Activated CD4-positive, CD25-positive, alpha-beta regulatory T cell (primary cell): ENCODE measurements at places on chromosomes 3 and 15.

DNA sequence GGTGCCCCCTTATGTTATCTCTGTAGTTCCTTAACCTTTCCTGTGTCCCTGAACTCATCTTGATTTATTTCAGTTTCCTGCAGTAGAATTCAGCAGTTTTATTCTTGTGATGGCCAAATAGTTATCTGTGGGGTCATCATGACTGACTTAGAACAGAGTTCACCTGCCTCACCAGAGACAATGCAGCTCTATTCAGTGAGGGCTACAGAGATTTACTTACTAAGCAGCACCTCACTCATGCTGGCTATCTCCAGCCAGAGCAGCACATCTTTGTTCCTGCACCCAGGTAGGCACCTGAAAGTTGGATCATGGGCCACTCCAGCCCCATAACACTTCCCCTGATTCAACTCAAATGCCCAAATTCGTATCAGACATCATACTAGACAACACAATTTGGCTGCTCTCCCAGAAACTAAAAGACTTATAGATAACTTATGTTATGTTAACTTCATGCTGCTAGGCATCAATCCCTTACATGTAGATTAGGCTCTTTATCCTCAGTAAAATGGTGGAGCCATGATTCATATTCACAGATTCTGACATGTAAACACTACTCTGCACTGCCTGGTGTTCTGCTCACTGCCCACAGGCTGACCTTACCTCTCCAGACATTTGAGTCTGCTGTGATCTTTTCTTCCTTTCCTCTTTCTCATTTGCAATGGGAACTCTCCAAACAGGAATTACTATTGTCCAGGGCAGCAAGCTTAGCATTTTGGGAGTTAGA is 9.3 kb upstream of the GOLGB1 start:
- DNase-seq = no peak

GRCh38 chr15:76309601-76310330 is 1.5 kb downstream of the ETFA start:
- DNase-seq = no peak

DNA sequence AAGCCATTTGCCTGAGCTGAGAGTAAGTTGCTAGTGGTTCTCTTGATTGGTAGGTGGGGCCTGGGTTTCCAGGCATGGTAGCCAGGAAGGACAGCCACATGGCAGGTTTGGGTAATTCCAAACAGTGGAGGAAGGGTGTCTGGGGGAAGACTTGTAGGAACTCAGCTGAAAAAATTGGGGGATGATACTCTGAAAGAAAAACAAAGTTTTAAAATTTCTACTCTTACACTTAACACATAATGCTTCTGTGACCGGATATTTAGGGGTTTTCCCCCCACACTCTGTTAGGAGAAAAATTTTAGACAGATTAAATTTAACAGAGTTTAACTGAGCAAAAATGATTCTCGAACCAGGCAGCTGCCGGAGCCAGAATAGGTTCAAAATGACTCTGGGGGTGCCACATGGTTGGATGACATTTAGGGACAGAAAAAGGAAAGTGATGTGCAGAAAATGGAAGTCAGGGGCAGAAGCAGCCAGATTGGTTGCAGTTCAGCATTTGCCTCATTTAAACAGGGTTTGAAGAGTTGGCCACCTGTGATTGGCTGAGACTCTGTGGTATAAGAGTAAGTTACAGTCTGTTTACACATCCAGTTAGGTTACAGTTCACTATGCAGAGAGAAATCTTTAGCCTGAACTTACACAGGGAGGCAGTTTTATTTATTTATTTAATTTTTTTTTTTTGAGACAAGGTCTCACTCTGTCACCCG is 8.1 kb downstream of the B2M start:
- DNase-seq = no peak

DNA sequence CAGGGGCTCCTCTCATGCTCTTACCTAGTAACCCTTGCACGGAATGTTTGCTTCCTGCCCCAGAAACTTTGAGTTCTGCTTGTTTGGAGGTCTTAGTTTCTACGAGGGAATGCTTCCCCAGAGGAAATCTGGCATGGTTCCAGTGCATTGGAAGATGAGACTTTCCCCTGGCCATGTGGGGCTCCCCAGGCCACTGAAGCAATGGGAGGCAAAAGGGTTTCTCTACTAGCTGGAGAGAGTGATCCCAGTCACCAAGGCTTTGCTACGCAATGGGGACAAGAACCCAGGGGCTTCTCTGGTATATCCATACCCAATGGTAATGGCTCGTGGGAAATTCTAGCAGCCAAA is 44.2 kb upstream of the RPL32 start:
- DNase-seq = no peak

- no peak for DNase-seq
Measured at GRCh38 chr15:45543051-45543450, 20.5 kb upstream of the SLC30A4 start.

DNA sequence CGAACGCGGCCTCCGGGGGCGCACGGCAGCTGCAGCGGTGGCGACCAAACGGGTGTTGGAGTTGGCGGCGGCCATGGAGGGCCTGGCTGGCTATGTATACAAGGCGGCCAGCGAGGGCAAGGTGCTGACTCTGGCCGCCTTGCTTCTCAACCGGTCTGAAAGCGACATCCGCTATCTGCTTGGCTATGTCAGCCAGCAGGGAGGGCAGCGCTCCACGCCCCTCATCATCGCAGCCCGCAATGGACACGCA is 725 bp downstream of the FEM1B start:
- DNase-seq = no peak

- no peak for DNase-seq
Measured at GRCh38 chr3:109926376-109926775, 589.0 kb upstream of the DPPA4 start.

- no peak for DNase-seq
Measured at GRCh38 chr3:23836536-23837230, 30.9 kb downstream of the UBE2E1 start.

DNA sequence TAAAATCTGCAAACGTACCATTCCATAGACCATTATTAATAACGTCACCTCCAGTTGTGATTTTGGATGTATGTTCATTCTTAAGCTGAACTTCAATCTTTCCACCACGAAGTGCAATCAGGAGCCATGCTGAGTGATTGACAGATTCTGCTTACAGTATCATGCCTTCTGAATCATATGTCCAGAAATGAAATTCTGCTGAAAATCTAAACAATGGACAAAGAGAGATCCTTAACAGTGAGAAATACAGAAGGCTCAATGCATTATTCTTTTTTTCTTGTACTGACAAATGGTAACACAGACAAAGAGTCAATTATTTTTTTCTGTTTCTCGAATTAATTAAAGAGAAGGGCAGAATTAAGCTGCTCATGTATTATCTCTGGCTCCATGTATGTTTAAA is 1114.5 kb downstream of the EPHA3 start:
- no peak for DNase-seq

DNA sequence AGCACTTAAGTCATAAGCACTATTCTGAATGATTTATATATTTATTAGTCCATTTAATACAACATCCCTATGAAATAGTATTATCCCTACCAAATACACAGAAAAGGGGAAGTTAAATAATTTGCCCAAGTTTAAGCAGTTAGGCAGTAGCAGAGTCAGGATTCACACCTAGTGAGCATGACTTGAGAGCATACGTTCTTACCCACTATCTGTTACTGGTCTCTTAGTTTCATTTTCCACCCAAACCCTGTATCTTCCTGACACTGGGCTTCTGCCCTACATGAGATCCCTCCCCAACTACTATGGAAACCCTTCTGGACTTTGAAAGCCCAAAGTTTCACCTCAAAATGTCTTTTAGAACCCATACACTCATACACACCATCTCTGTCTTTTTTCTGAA is 4.4 kb upstream of the ATOSA start:
- no peak for DNase-seq

DNA sequence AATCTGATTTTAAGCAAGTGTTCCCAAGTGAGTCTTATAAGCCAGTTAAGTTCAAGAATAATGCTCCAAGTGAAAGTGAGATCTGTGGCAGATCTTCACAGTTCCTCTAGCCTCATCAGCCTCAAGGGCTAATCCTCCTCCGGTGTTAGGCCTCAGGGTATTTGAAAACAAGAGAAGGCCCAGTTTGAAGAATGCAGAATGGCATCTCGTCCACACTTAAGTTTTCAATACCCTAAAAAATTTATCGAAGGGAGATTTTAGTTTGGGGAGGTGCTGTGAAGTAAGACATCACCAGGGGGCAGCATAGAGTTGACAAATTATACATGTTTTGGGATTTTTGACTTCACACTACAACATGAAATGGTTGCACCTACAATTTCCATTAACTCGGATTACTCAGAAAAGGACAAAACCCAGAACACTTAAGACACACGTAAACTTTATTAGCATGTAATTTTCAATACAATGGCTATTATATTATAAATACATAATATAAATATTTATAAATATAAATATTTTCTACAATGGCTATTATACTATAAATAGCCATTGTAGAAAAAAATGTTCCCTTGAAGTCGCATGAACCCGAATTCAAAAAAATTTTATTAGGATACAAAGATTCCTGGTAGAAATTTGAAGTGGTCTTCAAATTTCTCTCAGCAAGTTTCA is 2.3 kb upstream of the TMEM266 start:
- no peak for DNase-seq

GRCh38 chr3:196694202-196694638 is 17.8 kb downstream of the CEP19 start:
- no peak for DNase-seq

GRCh38 chr3:280681-281080 is 84.1 kb downstream of the CHL1 start:
- DNase-seq = no peak

DNA sequence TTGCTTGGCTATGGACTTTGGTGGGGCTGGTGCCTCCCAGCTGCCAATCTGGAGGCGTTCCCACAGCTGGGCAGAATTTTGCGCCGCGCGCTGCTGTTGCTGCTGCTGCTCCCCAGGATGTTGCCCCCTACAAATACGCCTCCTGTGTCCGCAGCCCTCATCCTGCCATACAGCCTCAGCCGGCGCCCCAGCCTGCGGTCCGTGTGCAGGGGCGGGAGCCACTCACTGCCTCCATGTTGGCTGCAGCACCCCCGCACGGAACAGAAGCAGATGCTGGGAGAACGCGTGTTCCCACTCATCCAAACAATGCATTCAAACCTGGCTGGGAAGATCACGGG is 197.7 kb upstream of the MCTP2 start:
- no peak for DNase-seq

- no peak for DNase-seq
Measured at GRCh38 chr15:31452595-31453557, 126.2 kb downstream of the KLF13 start.

DNA sequence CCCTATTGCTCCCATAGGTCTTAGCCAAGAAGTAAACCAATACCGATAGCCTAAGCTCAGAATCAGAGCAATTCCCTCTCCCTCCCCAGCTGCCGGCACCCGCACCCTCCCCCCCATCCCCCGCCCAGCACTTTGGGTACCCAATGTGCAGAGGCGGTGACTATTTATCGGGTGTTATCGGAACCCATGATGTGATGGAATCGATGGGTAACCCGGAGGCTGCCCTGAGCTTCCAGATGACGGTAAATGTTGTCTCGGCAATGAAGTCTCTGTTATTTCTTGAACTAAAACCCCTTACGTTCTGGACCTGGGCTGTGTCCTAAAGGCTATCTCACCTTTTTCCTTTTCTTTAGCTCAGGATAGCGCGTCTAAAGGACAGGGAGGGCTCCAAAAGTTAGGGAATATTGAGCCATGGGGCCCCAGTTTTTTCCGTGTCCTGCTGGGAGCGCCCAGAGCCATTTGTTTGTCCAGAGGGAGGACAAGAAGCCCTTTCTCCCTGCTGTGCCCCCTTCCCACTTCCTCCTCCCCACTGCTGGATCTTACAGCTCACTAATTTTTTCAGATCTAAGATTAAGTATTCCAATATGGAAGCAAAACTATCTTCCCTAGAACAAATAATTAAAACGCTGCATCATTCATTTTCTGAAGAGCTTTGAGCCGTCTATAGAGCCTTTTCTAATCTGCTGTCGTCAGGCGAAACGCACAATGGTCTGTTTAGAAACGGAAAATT is 1.5 kb downstream of the SLITRK3 start:
- no peak for DNase-seq

DNA sequence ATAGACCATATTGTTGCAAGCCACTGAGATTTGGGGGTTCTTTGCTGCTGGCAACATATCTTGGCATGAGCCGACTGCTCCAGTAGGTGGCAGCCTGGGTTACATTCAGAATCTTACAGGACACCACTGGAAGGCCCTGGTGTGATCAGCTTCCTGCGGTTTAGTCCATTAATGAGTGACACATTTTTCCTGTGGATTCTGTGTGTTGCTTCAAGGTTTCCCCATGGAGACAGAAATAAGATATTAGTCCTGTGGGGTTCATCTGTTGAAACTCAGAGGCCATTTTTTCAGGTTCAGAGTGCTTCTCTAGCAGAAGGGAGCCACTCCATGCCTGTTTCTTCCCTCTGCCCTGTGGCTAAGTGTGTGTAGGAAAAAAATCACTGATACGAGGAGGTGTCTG is 116.2 kb downstream of the MFSD1 start:
- DNase-seq = no peak
